ENCODE measurements at places on chromosomes 2 and 18.
A peak's percentile ranks its signal among the peaks of the same experiment; 100 is the strongest.

GRCh38 chr2:56130463-56131070 is 53.2 kb upstream of the CCDC85A start:
- peak; percentile 45 for DNase-seq

GRCh38 chr2:223075301-223076270 is 23.6 kb downstream of the KCNE4 start:
- no peak for DNase-seq

GRCh38 chr2:113672326-113672932 is 45.4 kb downstream of the RABL2A start:
- DNase-seq, result no peak

GRCh38 chr2:211373203-211373602 is 816.8 kb downstream of the CPS1 start:
- DNase-seq, result no peak

- no peak for DNase-seq
Measured at GRCh38 chr2:57567245-57567644, 479.4 kb upstream of the VRK2 start.

GRCh38 chr2:172339371-172340010 is 87.9 kb upstream of the ITGA6 start:
- no peak for DNase-seq
